ENCODE measurements at places on chromosomes 4 and X. TPM values are rescaled to one million over a fixed set of nuclear protein-coding genes. Genes with fewer than 3 reads are reported as not detected.

Gene NCAPG
- 79.6 TPM for total RNA-seq

Gene STAP1
- not detected for total RNA-seq

Gene ADH1C
- not detected for total RNA-seq

Gene ENPEP
- 4.5 TPM for total RNA-seq

Gene BBS12
- 3.8 TPM for total RNA-seq

DNA sequence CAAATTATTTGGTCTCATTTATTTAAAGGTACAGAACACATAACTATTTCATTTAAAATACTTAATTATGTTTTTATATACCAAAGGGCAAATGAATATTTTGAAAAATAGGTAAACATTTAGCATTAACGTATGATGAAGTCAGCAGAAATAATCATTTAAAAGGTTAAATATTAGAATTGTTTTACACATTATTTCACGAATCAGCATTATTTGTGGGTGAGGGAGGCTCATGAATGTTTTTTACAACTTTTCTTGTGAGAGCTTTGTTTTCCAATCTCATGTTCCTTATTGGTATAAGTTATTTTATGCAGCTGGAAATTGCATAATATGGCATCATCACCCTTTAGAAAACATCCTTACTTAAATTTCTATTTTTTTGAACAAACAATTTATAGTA lies 73.9 kb upstream of the FSTL5 start:
- no peak for DNase-seq

DNA sequence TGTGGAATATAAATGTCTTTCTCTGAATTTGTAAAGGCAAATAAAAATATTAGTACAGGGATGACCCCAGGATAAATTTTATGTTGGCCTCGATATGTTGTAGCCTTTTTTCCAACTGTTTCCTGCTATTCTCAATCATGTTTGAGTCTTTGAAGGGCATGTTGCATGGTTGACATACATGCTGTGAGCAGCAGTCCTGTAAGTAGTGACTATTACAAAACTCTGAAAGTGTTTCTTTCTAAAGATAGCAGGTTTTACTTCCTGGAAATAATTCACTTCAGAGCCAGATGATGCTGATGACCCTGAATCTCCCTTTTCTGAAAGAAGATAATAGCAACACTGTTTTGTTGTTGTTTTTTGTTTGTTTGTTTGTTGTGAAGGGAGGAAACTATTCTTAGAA lies 393.0 kb upstream of the GNPDA2 start:
- no peak for DNase-seq

DNA sequence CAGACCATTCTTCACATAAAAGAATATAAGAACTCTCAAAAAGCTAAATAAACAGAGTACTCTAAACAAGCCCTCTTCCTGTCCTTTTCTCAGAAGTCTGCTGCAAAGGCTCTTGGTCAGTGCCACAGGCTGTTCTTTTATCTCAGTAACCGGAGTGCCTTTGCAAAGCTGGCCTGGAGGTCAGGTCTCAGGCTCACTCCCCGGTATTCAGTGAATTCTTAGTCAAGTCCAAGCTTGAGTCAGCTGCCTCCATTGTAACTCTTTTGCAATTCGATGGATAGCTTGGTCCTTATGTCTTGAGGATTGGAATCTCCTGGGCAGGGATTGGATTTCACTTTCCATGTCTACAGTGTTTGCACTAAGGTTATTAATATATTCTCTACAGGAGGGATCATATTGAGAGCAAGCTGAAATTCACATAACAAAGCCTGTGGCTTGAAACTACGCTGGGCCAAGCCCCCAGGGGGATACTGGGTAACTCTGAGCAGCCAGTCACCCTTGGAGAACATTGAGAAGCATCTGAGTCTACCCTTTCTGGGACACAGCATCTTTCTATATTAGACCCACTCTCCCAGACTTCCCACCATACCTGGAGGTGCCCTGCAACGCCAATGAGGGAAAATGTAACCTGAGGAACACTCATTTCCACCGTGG lies 10.0 kb upstream of the HS6ST2 start:
- no peak for DNase-seq

GRCh38 chr4:54423066-54423465 lies 194.0 kb downstream of the PDGFRA start:
- DNase-seq, result no peak

GRCh38 chr4:152935143-152935542 lies 980 bp upstream of the FHDC1 start:
- no peak for DNase-seq

- no peak for DNase-seq
These were observed 78.4 kb downstream of the FAM9B start for GRCh38 chrX:8955511-8955910.

DNA sequence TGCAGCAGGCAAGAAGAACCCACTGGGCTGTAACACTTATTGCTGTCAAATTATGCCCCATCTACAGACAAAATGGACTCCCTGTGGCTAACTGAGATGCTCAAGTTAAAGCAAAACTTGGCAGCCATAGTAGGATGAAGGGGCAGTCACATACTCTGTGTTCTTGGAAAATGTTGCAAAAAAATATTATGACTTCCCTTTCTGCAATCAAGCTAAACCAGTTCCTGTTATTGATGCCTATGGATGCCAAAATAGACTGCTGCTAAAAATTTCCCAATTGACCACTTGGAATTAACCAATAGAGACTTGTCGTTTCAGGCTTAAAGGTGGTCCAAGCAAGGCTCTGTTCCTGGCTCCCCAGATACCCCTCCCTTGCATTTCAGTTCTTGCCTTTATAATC lies 49.5 kb downstream of the IQCM start:
- DNase-seq, result no peak

- DNase-seq, result no peak
These were observed 498.5 kb upstream of the DIPK2B start for GRCh38 chrX:45699158-45699557.
